ENCODE measurements at places on chromosomes 4 and X.

GRCh38 chrX:23720117-23720677 is 22.9 kb downstream of the ACOT9 start:
- DNase-seq, result no peak

DNA sequence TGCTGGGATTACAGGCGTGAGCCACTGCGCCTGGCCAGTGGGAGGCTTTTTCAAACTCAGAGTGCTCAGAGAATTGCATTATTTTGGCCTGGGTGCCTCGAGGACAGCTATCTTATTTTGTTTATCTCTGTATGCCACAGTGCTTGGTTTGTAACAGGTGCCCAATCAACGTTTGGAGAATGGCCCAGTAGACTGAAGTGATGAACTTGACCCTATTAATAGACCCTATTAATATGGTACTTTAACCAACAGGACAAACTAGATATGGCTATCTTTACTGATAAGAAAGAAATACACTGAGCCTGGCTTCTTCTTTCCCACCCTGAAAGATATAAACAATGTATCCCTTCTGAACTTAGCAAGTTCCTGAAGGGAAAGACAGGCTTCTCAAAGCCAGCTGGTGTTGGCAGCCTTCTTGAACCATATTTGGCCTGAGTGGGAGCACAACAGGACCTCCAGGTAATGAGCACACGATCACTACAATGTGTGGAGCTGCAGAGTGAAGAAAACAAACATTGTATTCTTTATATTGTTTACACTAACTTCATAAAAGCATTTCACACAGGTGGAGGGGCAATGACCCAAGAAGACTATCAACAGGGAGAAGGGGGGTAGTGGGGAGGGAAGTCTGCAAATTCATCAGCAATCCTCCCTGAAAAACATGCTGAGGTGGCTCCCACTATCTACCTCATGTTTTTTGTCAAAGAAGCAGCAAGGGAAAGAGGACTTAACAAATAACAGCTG is 41.7 kb downstream of the PRPS1 start:
- DNase-seq, result no peak

DNA sequence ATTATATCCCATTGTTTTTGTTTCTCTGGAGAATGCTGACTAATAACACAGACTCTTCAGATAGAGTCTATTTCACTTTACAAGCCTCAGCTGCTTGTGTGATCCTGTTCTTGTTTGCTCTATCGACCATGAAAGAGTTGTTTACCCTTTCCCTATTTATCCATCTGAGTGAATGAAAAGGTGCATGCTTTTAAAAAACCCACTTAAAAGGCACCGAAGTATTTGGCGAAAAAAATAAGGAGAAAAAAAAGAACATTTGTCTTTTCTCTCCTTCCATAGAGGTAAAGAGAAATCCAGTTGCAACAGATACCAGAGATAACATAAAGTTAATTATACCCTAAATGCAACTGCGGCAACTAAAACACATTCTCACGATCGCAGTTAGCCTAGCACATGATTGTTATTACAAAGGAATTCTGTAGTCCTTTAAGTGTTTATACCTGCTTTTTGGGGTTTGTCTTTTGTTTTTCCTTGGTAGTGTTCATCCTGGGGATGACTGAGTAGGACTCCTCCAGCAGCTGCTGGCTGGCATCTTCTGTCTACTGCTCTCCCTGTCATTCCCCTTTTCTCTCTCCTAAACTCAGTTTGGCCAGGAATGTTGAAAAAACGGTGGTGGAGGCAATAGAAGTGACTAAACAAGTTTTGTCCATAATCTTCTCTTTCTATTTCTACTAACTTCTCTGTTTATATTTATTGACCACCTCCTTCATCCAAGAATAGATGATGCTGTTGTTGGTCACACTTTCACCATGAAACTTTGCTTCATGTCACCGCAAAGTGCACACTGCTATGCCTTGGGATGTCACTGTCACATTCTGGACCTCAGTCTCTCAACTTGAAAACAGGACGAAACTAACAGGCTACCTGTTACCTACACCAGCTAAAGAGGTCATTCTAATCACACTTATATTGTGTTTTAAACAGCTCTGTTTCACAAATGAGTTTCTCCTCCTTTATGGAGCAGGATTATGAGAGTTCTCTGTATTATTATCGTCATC is 41.9 kb upstream of the FRAS1 start:
- DNase-seq, result no peak

DNA sequence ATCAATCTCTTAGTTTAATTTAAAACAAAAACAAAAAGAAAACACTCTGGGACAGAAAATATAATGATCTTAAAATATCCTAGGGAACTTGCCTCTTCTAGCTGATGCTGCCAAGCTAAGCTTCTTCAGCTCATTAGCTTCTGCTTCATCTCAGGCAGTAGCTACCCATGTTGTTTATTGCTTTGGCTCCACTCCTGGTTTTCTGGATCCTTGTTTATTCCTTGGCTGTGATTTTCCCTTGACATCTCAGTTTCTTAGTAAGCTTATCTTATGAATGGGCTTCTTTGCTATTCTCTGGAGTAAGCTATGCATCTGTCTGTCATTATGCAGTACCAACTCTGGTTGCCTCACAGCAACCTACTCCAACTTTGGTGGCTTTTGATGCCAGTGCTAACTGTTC is 5.1 kb upstream of the MTHFD2L start:
- no peak for DNase-seq

DNA sequence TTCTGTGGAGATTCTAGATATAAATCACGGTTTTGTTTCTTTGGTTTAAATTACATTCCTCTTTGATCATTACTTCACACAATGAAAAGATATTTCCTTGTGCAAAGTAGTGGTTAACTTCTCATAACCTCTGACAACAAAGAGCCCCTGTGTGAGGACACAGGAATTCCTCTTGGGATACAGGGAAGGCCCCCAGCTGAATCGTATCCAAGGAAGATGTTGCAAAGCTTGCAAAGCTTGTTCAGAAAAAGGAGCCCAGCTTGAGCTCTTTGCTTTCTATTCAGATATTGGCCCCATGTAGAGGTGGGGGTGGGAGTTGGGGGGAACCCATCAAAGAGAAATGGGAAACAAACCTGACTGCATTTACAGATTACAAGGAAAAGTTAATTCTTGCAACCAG is 145.7 kb downstream of the RELL1 start:
- no peak for DNase-seq

DNA sequence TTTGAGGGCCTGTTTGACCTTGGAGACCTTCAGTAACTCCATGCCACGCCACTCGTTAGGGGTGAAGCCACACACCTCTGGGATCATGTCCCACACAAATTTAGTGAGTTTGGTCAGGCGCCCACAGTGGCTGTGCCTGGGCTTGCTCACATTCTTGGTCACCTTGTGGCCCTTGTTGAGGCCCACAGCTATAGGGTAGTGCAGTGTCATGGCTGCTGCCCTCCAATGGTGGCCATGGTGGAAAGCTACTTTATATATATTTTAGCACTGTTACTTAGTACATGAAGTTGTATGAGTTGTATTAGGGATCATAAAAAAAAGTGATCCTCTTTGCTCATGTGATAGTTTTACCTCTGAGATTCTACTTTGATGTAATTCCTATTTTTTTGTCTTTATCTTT is 985 bp upstream of the CXCL11 start:
- DNase-seq, result no peak

DNA sequence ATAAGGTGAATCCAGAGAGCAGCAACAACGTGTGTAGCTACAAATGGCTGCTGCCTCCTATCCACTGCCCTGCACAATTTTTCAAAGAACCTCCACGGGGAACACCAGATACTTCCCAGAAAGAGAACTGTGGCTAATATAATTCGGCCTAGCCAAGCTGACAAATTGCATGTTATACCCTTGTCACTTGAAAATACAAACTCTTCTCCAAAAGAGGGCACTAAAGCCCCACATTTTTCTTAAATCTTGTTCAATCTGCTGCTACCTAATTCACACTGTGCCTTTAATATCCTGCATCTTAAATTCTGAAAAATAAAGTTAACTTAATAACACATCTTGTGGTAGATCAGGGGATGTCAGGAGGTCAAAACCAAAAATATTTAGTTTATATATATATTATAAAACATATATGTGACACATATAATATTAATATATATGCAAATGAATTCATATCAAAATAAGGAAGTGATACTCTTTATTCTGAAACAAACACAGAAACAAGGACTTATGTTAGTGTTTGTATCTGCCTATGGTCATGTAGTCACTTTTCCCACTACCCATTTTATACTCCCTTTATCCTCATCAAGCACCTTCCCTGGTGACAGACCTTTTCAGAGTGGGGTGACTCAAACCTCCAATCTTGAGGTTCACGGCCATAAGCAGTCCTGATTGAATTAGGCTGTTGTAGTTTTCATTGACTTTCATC is 24.1 kb downstream of the CT45A1 start:
- DNase-seq, result no peak

DNA sequence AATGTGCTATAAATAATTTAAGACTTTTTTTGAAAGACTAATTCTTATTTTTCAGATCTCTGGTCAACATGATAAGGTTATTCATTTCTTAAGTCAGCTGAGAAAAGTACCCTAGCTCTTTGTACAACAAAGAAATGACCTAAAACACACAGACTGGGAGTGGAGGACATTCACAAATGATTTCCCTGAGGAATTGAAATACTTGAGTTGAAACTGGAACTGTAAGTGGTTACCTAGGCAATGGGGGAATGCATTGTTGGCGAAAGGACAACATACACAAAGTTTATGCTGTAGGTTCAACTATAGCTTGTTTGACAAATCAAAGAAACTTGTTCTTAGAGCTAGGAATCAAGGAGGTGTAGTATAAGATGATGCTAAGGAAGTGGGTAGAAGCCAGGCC is 915.5 kb downstream of the FAT4 start:
- no peak for DNase-seq

DNA sequence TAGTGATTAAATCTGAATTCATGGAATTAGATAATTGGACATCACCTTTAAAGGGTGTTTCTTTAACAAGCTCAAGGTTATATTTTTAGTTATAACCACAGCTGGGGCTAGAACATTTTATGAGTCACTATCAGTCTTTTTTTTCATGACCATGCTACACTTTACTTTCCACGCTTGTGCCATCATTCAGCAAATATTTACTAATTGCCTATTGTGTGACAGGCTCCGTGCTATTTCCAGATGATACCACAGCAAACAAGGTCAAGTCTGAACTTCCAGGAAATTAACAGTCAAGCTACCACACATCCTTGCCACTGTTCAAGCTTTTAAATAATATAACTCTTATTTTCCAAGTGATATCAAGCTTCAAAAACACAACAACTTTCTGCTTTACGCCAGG is 16.5 kb downstream of the SPANXN3 start:
- no peak for DNase-seq

DNA sequence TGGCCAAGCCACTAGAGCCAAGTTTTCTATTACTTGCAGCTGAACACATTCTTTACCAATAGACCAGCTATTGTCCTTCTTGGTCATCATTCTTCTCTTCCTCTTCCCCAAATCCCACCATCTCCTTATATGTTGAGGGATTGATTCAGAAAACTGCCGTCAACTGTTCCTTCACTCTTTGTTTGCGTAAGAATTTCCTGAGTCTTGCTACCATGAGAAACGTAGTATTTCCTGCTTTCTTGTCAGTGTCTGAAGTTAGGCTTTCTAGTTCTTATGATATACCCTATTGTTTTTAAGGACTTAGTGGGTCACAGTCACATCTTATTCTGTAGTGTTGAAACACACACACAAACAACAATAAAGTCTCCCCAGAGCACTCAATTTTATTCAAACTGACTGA is 20.1 kb downstream of the IGFBP7 start:
- DNase-seq, result no peak

DNA sequence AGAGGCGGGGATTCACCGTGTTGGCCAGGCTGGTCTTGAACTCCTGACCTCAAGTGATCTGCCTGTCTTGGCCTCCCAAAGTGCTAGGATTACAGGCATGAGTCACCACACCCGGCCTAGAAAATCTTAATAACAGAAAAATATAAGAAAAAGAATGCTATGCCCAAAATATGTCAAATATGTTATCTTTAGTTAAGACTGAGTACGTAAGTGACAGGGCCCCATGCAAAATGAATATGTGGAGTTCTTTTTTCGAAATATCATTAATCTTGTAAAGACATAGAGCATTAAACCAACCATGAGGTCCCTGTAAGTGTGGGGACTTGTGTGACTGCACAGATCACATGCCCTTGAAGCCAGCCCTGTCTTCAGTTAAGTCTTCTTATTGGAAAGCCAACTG is 8.9 kb upstream of the ZNF518B start:
- no peak for DNase-seq

GRCh38 chr4:44019721-44020120 is 428.9 kb downstream of the KCTD8 start:
- DNase-seq, result no peak

- no peak for DNase-seq
Measured at GRCh38 chrX:118047446-118048186, 69.0 kb downstream of the KLHL13 start.

GRCh38 chr4:54499308-54500074 is 158.3 kb upstream of the KIT start:
- DNase-seq, result no peak

- DNase-seq, result no peak
Measured at GRCh38 chr4:28562913-28563312, 1702.3 kb downstream of the STIM2 start.

- DNase-seq, result peak; percentile 22
Measured at GRCh38 chr4:77734928-77735327, 84.2 kb downstream of the CNOT6L start.

DNA sequence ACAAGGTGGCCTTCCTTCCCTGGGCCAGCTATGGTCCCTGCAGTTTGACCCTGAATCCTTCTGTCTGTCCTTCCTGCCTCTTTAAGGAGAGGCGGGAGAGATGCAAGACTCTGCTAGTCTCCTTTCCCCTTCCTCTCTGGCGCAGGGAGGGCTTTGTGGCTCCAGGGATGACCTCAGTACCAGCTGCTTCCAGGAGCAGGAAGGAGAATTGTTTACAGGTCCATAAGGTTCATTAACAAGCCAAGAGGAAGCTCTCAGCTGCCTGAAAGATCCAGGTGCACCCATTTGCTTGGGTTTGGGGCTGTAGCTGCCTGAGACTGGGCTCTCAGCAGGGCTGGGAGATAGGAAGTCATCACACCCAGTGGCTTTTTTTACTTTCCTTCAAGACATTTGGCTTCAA is 4.0 kb upstream of the FATE1 start:
- peak; percentile 75 for DNase-seq

GRCh38 chr4:92236877-92237276 is 66.9 kb upstream of the GRID2 start:
- no peak for DNase-seq

DNA sequence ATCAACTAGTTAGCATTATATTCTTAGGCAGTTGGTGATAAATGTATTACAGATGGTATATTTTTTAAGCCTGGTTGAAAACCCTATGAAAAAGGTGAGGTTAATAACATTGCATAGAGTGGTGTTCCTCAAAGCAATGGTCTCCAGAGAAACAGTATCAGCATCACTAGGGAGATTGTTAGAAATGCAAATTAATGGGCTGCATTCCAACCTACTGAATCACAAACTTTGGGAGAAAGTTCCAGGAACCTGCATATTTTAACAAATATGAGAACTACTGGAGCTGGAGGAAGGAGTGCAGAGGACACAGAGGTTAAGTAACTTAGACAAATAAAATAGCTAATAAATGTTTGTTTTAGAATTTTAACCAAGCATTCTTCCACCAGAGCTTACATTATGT is 166.9 kb upstream of the PCDH10 start:
- no peak for DNase-seq
